ENCODE measurements at places on chromosomes 1 and 21. TPM values are rescaled to one million over a fixed set of nuclear protein-coding genes. Genes with fewer than 3 reads are reported as not detected.

CLEC20A gene
- not detected for total RNA-seq

GJA5 gene
- total RNA-seq = not detected

RPAP2 gene
- 34.7 TPM for total RNA-seq

SPATA1 gene
- total RNA-seq = 0.46 TPM

UBE2U gene
- total RNA-seq = not detected

SPRR2F gene
- not detected for total RNA-seq

DCST2 gene
- 0.08 TPM for total RNA-seq

CD5L gene
- total RNA-seq = not detected

PTGER3 gene
- total RNA-seq = 0.10 TPM

LCK gene
- 187 TPM for total RNA-seq

KCNK2 gene
- not detected for total RNA-seq

GPR37L1 gene
- not detected for total RNA-seq

KMO gene
- 0.91 TPM for total RNA-seq

SLC26A9 gene
- not detected for total RNA-seq

MRPL39 gene
- total RNA-seq = 75.2 TPM

POU3F1 gene
- 1.3 TPM for total RNA-seq

CHIA gene
- not detected for total RNA-seq

TNFRSF4 gene
- 480 TPM for total RNA-seq

MMEL1 gene
- total RNA-seq = not detected

Measured in activated T-cell treated with anti-CD3 and anti-CD28 coated beads, Interleukin-2, amount 50 U/mL, for 4 hours (primary cell).